Naive thymus-derived CD8-positive, alpha-beta T cell (primary cell): ENCODE measurements at places on chromosomes 12 and 14.

GRCh38 chr12:89700191-89700810 lies 8.3 kb downstream of the ATP2B1 start:
- no peak for DNase-seq
- H3K36me3 ChIP-seq, result peaks cover 6% of the 10 kb centered on the region
- no peaks in the 10 kb centered on the region for H3K27me3 ChIP-seq

DNA sequence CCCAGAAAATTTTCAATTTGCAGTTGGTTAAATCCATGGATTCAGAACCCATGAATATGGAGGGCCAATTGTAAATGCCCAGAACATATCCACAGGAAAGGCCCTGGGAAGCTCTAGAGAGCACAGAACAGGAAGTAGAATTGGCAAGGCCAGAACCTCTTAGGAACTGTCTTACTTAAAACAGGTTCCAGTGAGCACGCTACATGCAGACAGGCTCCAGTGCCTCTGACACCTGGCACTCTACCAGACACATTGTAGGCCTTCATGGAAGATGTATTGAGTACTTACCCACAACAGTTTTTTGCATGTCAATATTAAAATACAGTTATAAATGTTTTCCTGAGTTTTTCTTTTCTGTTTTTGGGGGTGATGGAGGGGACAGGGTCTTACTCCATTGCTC lies 188.2 kb upstream of the FRMD6 start:
- H3K4me1 ChIP-seq, result no peaks in the 10 kb centered on the region
- no peaks in the 10 kb centered on the region for H3K36me3 ChIP-seq
- no peak overlapping the region for H3K4me3 ChIP-seq
- H3K27ac ChIP-seq, result no peak overlapping the region
- DNase-seq, result no peak

GRCh38 chr12:84134797-84135366 lies 777.7 kb downstream of the SLC6A15 start:
- no peaks in the 10 kb centered on the region for H3K27me3 ChIP-seq
- no peak overlapping the region for H3K27ac ChIP-seq
- DNase-seq, result no peak
- H3K36me3 ChIP-seq, result no peaks in the 10 kb centered on the region
- H3K4me3 ChIP-seq, result no peak overlapping the region

- H3K27ac ChIP-seq, result peak within 1 kb of the TSS; percentile 54
- peak; percentile 21 for DNase-seq
- no peaks in the 10 kb centered on the region for H3K36me3 ChIP-seq
- H3K4me1 ChIP-seq, result peaks cover 11% of the 10 kb centered on the region
- peaks cover 24% of the 10 kb centered on the region for H3K27me3 ChIP-seq
These were observed at the start of gene GAS2L3 for GRCh38 chr12:100573292-100574186. Gene GAS2L3, plus strand, starts transcription at chr12:100573684. Its CDS starts 21,221 bp downstream, at chr12:100594905.

DNA sequence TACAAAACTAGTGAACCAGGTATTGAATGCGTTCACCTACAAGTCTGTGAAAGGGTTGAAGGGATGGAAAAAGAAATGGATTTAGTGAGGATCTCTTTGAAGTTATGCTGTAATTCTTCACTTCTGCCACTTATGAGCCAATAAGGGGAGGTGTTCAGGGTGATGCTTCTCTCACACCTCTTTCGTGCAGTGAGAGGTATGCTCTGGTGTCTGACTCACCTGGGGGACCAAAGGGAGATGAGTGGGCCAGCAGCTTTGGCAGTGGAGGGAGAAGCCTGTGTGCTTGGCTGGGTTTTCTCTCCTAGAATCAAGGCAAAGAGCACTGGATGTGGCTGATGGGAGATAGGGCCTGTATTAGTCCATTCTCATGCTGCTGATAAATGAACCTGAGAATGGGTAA lies 45.4 kb downstream of the E2F7 start:
- H3K27ac ChIP-seq, result no peak overlapping the region
- H3K4me1 ChIP-seq, result no peaks in the 10 kb centered on the region
- H3K27me3 ChIP-seq, result no peaks in the 10 kb centered on the region
- no peaks in the 10 kb centered on the region for H3K36me3 ChIP-seq
- DNase-seq, result no peak

DNA sequence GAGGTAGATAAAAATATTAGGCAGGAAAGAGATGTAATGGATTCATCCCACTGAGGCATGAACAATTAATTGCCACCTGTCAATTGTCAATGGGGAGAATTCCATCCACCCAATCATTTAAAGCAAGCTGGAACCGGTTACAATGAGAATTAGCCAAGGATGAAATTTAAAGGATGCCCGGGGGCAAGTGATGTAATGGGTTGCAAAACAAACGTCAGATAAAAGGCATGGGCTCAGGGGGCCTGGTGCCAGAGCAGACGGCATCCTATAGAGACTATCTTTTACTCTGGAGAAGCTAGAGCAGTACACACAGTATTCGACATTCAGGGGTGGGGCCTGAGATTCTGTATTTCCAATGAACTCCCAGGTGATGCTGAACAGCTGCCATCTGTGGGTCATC lies 80.5 kb upstream of the ZFP36L1 start:
- peaks cover 22% of the 10 kb centered on the region for H3K36me3 ChIP-seq
- no peak for DNase-seq
- H3K27me3 ChIP-seq, result no peaks in the 10 kb centered on the region

GRCh38 chr12:51395283-51396230 lies 4.4 kb upstream of the GALNT6 start:
- peaks cover 48% of the 10 kb centered on the region for H3K4me1 ChIP-seq
- peak overlapping the region; percentile 77 for H3K27ac ChIP-seq
- no peaks in the 10 kb centered on the region for H3K36me3 ChIP-seq
- H3K4me3 ChIP-seq, result peak overlapping the region; percentile 78

GRCh38 chr12:26017484-26018211 lies 59.2 kb downstream of the RASSF8 start:
- DNase-seq, result no peak
- peaks cover 2% of the 10 kb centered on the region for H3K27me3 ChIP-seq
- no peak overlapping the region for H3K27ac ChIP-seq
- H3K36me3 ChIP-seq, result no peaks in the 10 kb centered on the region

DNA sequence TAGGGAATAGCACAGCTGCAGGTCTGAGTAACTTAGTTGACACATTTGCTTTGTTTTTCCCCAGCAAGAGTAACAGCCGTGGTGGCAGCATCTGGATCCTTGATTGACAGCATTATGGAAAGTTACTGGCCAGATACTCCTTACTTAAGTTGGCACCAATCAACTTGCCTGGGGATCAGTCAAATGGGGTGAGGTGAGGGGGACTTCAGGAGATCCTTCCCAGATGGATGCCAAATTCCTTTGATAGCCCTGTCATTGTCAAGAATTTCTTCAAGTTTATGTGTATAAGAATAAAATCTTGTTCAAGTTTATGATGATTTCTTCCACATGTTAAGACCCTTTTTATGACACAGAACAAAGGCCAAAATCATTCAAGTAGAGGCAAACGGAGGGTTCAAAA lies 618.4 kb downstream of the SLC6A15 start:
- no peaks in the 10 kb centered on the region for H3K36me3 ChIP-seq
- H3K4me3 ChIP-seq, result no peak overlapping the region
- H3K27me3 ChIP-seq, result no peaks in the 10 kb centered on the region
- no peak for DNase-seq
- no peak overlapping the region for H3K27ac ChIP-seq

GRCh38 chr12:54230555-54230954 lies 41.8 kb upstream of the SMUG1 start:
- H3K27me3 ChIP-seq, result no peaks in the 10 kb centered on the region
- no peak overlapping the region for H3K4me3 ChIP-seq
- no peaks in the 10 kb centered on the region for H3K36me3 ChIP-seq
- H3K4me1 ChIP-seq, result peaks cover 9% of the 10 kb centered on the region
- no peak overlapping the region for H3K27ac ChIP-seq

DNA sequence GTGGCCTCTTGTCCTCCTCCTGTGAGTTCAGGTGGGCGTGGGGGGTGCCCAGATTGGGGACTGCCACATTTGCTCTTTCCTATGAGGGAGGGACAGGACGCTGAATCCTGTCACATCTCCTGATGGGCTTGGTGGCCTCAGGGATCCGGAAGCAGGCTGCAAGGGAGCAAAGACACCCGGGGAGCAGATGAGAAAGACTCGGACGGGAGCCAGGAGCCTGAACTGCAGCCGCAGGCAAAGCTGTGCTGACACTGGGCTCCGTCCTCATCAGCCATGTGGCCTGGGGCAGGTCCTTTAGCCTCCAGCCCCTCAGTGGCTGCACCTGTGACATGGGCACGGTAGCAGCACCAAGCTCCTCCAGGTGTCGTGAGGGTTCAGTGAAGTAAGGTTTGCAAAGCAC lies 40.8 kb upstream of the RFLNA start:
- H3K27me3 ChIP-seq, result peaks cover 15% of the 10 kb centered on the region
- no peak overlapping the region for H3K4me3 ChIP-seq
- no peak for DNase-seq
- no peaks in the 10 kb centered on the region for H3K36me3 ChIP-seq
- no peak overlapping the region for H3K27ac ChIP-seq

- no peak for DNase-seq
- H3K27ac ChIP-seq, result no peak overlapping the region
- no peaks in the 10 kb centered on the region for H3K36me3 ChIP-seq
These were observed 45.5 kb downstream of the MVK start for GRCh38 chr12:109619002-109619604.

GRCh38 chr14:58054100-58054499 lies 97.9 kb downstream of the ARMH4 start:
- H3K27me3 ChIP-seq, result peaks cover 16% of the 10 kb centered on the region

DNA sequence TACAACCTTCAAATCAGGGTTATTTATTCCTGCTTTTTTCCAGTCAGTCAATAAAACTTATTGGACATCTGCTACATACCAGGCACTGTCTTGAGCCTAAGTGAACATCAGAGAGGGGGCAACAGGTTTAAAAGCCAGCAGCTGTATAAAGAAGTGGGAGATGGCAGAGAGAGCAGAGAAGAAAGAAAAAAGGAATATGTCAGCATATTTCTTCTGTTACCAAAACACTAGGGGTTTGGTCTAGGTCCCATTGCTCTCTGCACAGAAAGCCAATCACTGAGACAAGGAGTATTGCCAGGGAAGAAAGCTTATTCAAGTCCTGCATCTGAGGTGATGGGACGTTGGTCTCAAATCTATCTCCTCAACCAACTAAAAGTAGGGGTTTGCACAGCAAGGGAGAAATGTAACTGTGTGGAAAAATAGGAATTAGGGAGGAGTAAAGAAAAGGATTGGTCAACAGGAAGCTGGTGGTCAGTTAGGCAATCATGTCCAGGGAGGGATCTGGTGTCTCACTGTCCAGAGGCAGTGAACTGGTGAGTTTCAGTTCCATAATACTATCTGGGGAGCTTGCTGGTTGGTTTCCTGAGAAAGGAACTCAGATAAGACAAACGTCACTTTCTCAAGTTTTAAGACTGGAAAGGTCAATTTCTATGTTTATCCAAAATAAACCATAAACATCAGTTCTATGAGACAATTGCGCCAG lies 107.5 kb downstream of the PHLDA1 start:
- H3K27me3 ChIP-seq, result no peaks in the 10 kb centered on the region
- H3K27ac ChIP-seq, result no peak overlapping the region
- H3K36me3 ChIP-seq, result peaks cover 27% of the 10 kb centered on the region
- H3K4me3 ChIP-seq, result no peak overlapping the region

GRCh38 chr14:54166049-54166950 lies 209.7 kb upstream of the BMP4 start:
- peaks cover 31% of the 10 kb centered on the region for H3K27me3 ChIP-seq
- no peak for DNase-seq
- no peaks in the 10 kb centered on the region for H3K36me3 ChIP-seq
- no peaks in the 10 kb centered on the region for H3K4me1 ChIP-seq
- H3K4me3 ChIP-seq, result no peak overlapping the region

DNA sequence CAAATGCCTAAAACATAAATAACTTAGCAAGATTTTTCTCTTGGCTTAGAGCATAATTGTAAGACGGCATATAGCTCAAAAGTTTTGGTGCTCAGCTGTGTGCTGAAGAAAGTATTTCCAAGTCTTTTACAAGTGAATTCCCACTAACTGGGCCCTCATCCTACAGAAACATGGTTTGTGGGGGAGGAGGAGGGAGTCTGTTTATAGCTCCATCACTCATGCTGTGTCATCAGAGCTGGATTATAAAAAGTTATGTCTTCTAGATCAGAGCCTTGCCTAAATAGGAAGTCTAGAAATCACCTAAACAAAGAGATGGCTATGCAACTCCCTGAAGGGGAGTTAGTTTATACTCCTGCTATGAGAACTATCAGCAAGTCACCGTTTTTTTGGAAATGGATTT lies 65.9 kb upstream of the OTOGL start:
- H3K36me3 ChIP-seq, result no peaks in the 10 kb centered on the region
- H3K27ac ChIP-seq, result no peak overlapping the region
- peaks cover 6% of the 10 kb centered on the region for H3K27me3 ChIP-seq
- no peaks in the 10 kb centered on the region for H3K4me1 ChIP-seq
- no peak for DNase-seq

GRCh38 chr12:18101043-18101442 lies 11.1 kb upstream of the RERGL start:
- no peaks in the 10 kb centered on the region for H3K4me1 ChIP-seq
- no peaks in the 10 kb centered on the region for H3K27me3 ChIP-seq
- H3K4me3 ChIP-seq, result no peak overlapping the region
- no peaks in the 10 kb centered on the region for H3K36me3 ChIP-seq

DNA sequence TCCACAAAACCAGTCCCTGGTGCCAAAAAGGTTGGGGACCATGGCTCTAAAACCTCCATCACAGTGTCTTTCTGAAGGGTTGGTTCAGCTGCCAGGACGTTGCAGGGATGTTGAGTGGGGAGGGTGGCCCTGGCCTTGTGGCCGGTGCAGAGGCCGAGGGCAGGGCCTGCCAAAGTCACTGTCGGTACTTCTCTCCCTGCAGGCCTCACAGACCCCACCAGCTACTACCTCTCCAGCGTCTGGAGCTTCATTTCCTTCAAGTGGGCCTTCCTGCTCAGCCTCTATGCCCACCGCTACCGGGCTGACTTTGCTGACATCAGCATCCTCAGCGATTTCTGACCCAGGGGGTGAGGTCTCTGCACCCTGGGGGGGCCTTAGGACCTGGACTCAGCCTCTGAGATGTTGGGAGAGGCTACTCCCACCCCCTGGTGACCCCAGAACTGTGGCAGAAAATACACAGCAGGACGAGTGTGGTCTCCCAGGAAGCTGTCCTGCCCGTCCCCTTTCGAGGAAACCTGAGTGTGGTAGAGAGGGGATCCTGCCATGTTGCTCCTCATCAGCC lies 7.0 kb downstream of the SLC48A1 start:
- H3K4me3 ChIP-seq, result no peak overlapping the region
- peaks cover 15% of the 10 kb centered on the region for H3K36me3 ChIP-seq
- no peaks in the 10 kb centered on the region for H3K27me3 ChIP-seq

- H3K27me3 ChIP-seq, result no peaks in the 10 kb centered on the region
- H3K4me1 ChIP-seq, result peaks cover 94% of the 10 kb centered on the region
- peak overlapping the region; percentile 67 for H3K4me3 ChIP-seq
These were observed 112.9 kb downstream of the PRKCH start for GRCh38 chr14:61434311-61434710.
